Stimulated activated naive CD4-positive, alpha-beta T cell treated with Interleukin-2 at 50 U/mL for 16 hours (primary cell): ENCODE measurements at places on chromosomes 1 and 21.

DNA sequence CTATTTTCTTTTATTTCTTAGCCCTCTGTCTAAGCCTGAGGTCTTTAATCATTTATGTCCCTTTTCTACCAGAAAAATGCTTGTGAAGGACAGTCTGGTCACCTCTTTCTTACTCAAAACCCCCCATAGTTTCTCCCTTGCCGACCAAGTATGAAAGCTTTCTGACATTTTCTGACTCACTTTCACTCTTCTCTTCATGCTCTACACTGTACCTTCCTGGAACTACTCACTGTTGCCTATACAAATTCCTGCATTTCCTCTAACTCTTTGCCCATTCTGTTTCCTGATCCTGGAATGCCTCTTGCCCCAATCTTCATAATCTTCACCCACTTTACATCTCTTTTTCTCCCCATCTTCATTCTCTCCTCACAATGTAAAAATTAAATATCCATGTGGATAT is 380.0 kb downstream of the HHIPL2 start:
- no peak for DNase-seq

- no peak for DNase-seq
Observed at GRCh38 chr1:26410706-26411623, at the start of gene LIN28A. Gene LIN28A (plus strand): TSS chr1:26410817. CDS start chr1:26410892, 75 bp downstream.

DNA sequence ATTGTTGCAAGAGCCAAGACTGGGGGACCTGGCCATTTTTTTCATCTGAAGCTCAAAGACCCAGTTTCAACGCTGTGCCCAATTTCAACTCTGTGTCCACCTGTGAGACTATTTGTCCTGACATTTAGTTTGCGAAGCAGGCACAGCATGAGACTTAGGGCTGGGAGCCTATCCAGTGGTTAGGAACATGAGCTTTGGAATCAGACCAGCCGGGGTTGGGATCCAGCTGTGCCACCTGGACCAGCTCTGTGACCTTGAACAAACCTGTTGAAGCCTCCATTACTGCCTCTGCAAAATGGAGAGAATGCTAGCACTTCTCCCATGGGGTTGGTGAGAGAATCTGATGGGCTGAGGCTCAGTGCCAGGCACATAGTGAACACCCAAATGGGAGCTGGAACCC is 206.1 kb upstream of the TMEM51 start:
- no peak for DNase-seq

GRCh38 chr1:60290393-60290792 is 216.8 kb upstream of the C1orf87 start:
- no peak for DNase-seq

DNA sequence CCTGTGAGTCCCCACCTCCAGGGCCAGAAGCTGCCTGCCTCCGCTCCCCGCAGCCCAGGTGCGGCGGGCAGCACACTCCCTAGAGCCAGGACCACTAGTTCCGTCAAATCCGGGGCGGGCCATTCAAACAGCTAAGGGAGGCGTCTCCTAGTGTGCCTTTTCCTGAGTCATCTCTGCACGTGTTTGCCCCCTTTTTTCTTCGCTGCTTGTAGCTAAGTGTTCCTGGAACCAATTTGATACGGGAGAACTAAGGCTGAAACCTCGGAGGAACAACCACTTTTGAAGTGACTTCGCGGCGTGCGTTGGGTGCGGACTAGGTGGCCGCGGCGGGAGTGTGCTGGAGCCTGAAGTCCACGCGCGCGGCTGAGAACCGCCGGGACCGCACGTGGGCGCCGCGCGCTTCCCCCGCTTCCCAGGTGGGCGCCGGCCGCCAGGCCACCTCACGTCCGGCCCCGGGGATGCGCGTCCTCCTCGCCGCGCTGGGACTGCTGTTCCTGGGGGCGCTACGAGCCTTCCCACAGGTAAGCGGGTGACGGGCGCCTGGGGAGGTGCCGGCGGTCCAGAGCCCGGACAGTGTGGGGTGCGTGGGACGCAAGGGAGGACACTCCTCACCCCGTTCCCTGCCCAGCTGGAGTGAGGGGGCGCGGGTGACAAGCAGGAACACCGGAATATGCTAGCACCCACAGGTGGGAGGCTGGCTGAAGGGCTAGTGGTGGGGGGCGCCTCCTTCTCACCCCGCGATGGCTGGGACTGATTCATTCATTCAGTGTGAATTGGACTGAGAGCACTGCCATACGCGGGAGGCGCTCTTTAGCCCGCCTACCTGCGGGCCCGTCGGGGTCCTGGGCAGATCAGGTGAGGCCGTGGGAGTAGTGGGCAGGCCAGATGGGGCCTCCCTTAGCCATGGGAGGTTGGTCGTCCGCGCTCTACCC is at the start of gene TNFRSF8:
Gene TNFRSF8 (plus strand): TSS at position 163 of the 932 bp plus-strand sequence. CDS start 296 bp downstream, at position 459.
- DNase-seq: peak; percentile 39

- DNase-seq: no peak
Observed at GRCh38 chr1:44261962-44262361, 48.7 kb downstream of the DMAP1 start.
